ENCODE measurements at places on chromosomes 13 and 19.

DNA sequence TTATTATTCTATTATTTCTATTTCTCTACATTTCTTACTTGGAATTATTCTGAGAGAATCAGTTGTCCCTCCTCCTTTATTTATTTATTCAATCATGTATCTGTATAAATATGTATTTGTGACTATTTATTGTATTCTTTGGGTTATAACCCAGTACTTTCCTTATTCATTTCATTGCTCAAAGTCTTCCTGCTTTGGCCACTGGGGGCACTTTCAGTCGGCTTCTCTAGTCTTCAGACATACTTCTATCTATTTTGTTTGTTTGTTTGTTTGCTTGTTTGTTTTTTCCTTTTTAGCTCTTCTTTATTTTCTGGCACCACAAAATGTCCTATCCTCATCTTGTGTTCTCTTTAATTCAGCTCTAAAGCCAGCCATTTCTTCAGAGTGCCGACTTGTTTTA lies 260.4 kb downstream of the NALCN start:
- no peak for DNase-seq

GRCh38 chr13:81048026-81048461 lies 707.1 kb upstream of the SPRY2 start:
- DNase-seq, result no peak

DNA sequence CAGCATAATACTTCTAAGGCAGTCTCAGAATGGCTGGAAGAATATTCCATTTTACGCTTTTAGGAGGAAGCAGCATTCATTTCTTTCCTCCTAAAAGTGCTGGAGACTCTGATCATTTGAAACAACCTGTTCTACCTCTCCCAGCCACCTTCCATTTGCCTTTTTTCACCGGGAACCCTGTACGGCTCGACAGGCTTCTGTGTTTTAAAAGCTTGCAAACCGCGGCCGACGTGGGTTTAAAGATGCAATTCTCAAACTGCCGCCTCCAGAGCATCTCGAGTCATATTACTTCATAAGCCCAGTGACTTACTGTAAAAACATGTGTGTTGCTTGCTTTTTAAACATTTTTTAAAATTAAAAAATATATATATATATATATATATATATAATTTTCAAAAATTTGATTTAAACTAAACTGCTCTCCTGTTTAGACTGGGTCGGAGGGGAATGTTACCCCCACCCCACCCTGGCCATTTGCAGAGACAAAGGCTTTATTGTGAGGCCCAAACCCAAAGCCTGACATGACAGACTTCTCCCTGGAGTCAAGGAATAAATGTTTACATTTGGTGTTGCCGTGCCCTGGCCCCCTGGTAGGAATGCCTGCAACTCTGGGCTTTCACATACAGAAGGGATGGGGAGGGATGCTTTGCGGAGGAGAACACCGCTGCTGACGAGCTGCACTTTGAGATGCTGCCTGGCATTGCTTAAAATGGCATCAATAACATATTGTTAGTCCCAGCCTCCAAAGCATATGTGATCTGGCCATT lies 30.4 kb downstream of the ZNF536 start:
- DNase-seq, result no peak

GRCh38 chr19:18059902-18060301 lies 26.8 kb downstream of the IL12RB1 start:
- DNase-seq, result no peak

DNA sequence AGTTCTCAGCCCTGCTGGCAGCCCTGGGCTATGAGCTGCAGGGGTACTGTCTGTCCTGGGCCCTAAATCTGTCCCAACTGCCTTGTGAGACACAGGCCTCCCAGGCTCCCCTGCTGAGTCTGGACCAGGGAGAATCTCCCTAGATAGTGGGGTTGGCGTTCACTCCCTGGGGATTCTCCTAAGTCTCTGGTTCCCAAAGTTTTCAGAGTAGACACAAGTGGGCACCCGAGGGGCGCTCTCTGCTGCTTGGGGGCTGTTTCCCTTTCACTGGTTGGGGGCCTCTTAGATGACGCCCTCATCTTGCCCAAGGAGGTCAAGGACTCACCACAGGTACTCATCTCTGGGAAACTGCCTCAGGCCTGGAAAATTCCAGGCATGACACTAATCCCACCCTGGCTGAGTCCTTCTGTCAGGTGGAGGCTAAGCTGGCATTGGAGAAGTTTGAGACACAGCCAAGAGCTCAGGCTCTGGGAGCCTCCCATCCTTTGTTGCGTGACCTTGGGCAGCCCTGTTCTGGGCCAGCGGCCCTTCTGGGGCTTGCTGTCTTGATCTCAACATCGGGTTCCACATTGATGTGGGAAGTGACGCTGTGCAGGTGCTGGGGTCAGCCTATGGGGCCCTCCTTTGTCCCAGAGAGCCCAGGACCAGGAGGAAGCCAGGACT lies 3.9 kb downstream of the RPL18A start:
- DNase-seq, result no peak

GRCh38 chr13:81487151-81487550 lies 1146.2 kb upstream of the SPRY2 start:
- peak; percentile 49 for DNase-seq

- DNase-seq, result no peak
These were observed 276 bp downstream of the ALG11 start for GRCh38 chr13:52012512-52012836.

- DNase-seq, result no peak
These were observed 24.6 kb downstream of the ZMYM5 start for GRCh38 chr13:19838865-19839275.

DNA sequence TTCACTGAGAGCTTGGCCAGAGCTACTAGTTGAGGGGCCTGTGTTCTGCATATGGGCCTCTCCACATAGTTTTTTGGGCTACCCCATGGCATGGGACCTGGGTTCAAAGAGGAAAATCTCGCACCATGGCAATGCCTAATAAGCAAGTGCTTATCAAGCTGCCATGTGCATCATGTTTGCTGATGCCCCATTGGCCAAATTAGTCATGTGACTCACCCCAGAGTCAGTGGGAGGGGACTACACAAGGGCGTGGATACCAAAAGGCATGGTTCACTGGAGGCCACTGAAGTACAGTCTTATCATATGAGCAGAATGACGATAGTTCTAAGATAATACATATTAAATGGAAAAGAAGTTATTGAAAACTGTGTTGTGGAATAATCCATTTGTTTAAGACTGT lies 214.8 kb downstream of the LMO7 start:
- DNase-seq, result no peak

Measured in COR-L47 (cell line).